ENCODE measurements at places on chromosomes 7 and 10. TPM values are rescaled to one million over a fixed set of nuclear protein-coding genes. Genes with fewer than 3 reads are reported as not detected.

DNA sequence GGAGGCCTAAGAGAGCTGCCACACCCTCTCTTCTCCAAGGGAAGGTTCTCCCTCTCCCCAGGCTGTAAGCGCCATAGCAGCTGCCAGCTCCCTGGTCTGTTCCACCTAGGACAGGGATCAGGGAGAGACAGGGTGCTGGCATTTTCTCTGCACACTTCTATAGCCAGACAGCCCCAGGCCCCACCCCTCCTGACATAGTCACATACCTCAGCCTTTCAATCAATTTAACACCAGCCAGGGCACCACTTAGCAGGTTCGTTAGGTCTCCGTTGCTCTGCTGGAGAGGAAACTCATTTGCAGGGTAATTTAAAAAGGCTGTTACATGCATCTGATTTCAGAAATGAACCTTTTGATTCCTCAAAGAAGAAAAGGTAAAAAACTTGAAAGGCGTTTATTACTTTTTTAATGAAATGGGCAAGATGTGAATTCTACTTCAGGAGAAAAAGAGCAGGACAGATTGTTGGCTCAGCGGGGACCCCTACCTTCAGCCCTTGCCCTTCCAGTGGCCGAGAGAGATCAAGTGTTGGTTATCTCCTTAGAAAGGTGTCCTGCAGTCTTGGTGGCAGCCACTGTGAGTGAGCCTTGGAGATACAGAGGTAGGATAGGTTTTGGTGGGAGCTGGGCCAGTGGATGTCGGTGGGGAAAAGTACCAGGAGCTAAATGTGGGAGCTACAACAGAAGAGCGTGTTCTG lies 180.5 kb upstream of the GALNT17 start:
- no peaks in the 10 kb centered on the region for H3K36me3 ChIP-seq
- no peaks in the 10 kb centered on the region for H3K27me3 ChIP-seq
- no peak overlapping the region for H3K27ac ChIP-seq
- H3K4me1 ChIP-seq = no peaks in the 10 kb centered on the region
- H3K4me3 ChIP-seq = no peak overlapping the region

GRCh38 chr7:88132725-88133124 lies 87.1 kb downstream of the SRI start:
- H3K4me3 ChIP-seq = no peak overlapping the region
- no peaks in the 10 kb centered on the region for H3K27me3 ChIP-seq
- no peak overlapping the region for H3K27ac ChIP-seq
- no peak for ATAC-seq

- H3K27ac ChIP-seq = no peak overlapping the region
- no peaks in the 10 kb centered on the region for H3K27me3 ChIP-seq
- H3K4me3 ChIP-seq = no peak overlapping the region
- H3K4me1 ChIP-seq = peaks cover 41% of the 10 kb centered on the region
- ATAC-seq = no peak
Observed at GRCh38 chr7:121390109-121390508, 6.0 kb downstream of the FAM3C start.

RRP12 gene
- 29.6 TPM for total RNA-seq

DNA sequence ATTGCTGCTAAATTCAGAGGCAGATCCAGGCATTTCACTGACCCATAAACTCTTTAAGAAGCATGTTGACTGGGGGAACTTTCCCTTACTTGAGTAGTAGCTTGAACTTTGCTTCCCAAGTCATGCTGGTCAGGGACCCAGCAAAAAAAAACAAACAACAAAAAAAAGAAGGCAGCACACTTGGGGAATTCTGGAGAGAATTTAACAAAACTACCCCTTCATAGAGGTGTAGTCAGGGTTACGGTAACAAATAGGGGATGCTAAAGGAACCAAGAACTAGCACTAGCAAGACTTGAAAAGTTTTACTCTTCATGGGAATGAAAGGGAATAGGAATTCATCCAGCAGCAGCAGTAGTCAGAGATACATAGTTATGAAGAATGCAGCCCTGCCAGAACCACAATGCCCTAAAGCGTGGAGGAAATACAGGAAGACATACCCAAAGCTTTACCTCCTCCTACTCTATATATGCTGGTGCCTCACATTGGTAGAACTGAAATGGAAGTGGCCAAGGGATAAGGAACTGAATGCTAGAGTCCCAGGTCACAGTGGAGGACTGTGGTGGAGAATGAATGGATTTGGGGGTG lies 67.3 kb downstream of the PHYHIPL start:
- H3K27me3 ChIP-seq = peaks cover 6% of the 10 kb centered on the region
- H3K36me3 ChIP-seq = no peaks in the 10 kb centered on the region
- no peak for ATAC-seq
- no peaks in the 10 kb centered on the region for H3K4me1 ChIP-seq

- H3K27me3 ChIP-seq = no peaks in the 10 kb centered on the region
- no peaks in the 10 kb centered on the region for H3K36me3 ChIP-seq
- ATAC-seq = no peak
- H3K4me3 ChIP-seq = no peak overlapping the region
- no peaks in the 10 kb centered on the region for H3K4me1 ChIP-seq
Observed at GRCh38 chr7:15855525-15856109, 169.1 kb upstream of the MEOX2 start.

- ATAC-seq = no peak
- no peaks in the 10 kb centered on the region for H3K36me3 ChIP-seq
- H3K27me3 ChIP-seq = no peaks in the 10 kb centered on the region
- H3K27ac ChIP-seq = no peak overlapping the region
- no peak overlapping the region for H3K4me3 ChIP-seq
Observed at GRCh38 chr7:115546790-115547189, 483.8 kb downstream of the TFEC start.

GRCh38 chr10:11257440-11258090 lies 239.9 kb downstream of the CELF2 start:
- H3K4me3 ChIP-seq = peak overlapping the region; percentile 57
- H3K27me3 ChIP-seq = no peaks in the 10 kb centered on the region
- ATAC-seq = no peak
- peaks cover 63% of the 10 kb centered on the region for H3K4me1 ChIP-seq

GTF2IRD2 gene
- total RNA-seq = 8.6 TPM

- H3K36me3 ChIP-seq = no peaks in the 10 kb centered on the region
- peaks cover 5% of the 10 kb centered on the region for H3K4me1 ChIP-seq
- H3K27ac ChIP-seq = no peak overlapping the region
- ATAC-seq = no peak
Observed at GRCh38 chr10:29947701-29948060, 111.7 kb downstream of the JCAD start.

DNA sequence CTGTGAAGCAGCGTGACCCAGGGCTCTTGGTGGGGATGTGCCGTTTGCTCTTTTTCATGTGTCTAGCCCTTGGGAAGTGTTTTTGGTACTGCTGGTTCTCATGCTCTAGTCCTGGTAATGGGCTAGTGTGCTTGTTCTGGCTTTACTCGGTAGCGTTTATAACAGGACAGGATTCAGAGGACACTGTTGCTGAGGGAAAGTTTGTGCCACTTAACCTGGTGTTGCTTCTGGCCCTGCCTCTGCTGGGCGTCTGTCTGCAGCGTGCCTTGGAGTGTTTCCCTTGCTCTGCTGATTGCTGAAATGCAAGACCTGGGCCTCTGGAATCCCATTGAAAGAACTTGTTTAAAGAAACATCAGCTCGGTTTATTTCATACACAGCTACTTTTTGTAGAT lies 35.0 kb downstream of the INPP5A start:
- no peaks in the 10 kb centered on the region for H3K27me3 ChIP-seq
- peaks cover 18% of the 10 kb centered on the region for H3K36me3 ChIP-seq
- no peak for ATAC-seq
- H3K4me3 ChIP-seq = no peak overlapping the region

FANK1 gene
- 1.2 TPM for total RNA-seq

- H3K27ac ChIP-seq = no peak overlapping the region
- H3K4me1 ChIP-seq = no peaks in the 10 kb centered on the region
Observed at GRCh38 chr7:22776964-22777363, 45.7 kb downstream of the TOMM7 start.

DNA sequence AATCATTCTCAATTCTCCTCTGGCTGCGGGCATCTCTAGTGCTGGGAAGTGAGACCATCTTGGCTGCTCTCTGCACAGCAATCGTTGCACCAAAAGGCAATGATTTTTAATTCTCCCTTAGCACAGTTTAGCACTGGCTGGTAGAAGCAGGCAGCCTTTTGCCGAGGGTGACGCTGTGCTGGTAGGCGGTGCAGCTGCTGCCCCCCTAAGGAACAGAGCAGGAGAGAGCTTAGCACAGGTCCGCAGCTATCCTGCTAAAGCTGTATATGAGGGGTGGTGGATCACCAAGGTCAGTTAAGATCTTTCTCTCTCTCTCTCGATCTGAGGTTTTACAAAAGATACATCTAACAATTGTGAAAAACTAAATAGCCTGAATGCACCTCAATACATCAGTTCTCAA lies 390.1 kb downstream of the GATA3 start:
- no peak overlapping the region for H3K27ac ChIP-seq
- ATAC-seq = no peak
- H3K4me1 ChIP-seq = peaks cover 6% of the 10 kb centered on the region

PDE1C gene
- not detected for total RNA-seq

SUN3 gene
- 0.50 TPM for total RNA-seq

DNA sequence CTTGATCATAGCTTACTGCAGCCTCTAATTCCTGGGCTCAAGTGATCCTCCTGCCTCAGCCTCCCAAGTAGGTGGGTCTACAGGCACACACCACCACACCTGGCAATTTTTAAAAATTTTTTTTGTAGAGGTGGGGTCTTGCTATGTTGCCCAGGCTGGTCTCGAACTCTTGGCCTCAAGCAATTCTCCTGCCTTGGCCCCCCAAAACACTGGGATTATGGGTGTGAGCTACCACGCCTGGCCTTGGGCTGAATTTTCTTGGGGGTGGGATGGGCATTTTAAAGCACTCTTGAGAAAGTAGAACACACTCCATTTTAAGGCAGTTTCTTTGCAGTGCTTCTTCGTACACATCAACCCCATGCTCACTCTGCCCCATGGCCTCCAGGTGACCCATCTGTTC lies 28.7 kb downstream of the TBXAS1 start:
- H3K4me3 ChIP-seq = no peak overlapping the region
- no peaks in the 10 kb centered on the region for H3K27me3 ChIP-seq
- H3K36me3 ChIP-seq = no peaks in the 10 kb centered on the region
- H3K27ac ChIP-seq = no peak overlapping the region
- peaks cover 35% of the 10 kb centered on the region for H3K4me1 ChIP-seq

GRCh38 chr10:60425392-60426110 lies 35.9 kb upstream of the ANK3 start:
- H3K27ac ChIP-seq = no peak overlapping the region
- no peak for ATAC-seq
- no peaks in the 10 kb centered on the region for H3K4me1 ChIP-seq

GRCh38 chr7:27314111-27314510 lies 71.5 kb downstream of the EVX1 start:
- no peak for ATAC-seq
- H3K27ac ChIP-seq = no peak overlapping the region
- no peak overlapping the region for H3K4me3 ChIP-seq
- H3K36me3 ChIP-seq = no peaks in the 10 kb centered on the region
- H3K4me1 ChIP-seq = no peaks in the 10 kb centered on the region

- no peak overlapping the region for H3K27ac ChIP-seq
- H3K27me3 ChIP-seq = no peaks in the 10 kb centered on the region
- ATAC-seq = peak; percentile 37
- peaks cover 37% of the 10 kb centered on the region for H3K36me3 ChIP-seq
Observed at GRCh38 chr7:92799446-92800211, 36.7 kb downstream of the CDK6 start.

- no peak for ATAC-seq
- peaks cover 33% of the 10 kb centered on the region for H3K4me1 ChIP-seq
- H3K27ac ChIP-seq = peak overlapping the region; percentile 62
- peaks cover 69% of the 10 kb centered on the region for H3K36me3 ChIP-seq
- H3K4me3 ChIP-seq = peak overlapping the region; percentile 35
Observed at GRCh38 chr7:150626696-150627095, 5.5 kb downstream of the GIMAP6 start.

DNA sequence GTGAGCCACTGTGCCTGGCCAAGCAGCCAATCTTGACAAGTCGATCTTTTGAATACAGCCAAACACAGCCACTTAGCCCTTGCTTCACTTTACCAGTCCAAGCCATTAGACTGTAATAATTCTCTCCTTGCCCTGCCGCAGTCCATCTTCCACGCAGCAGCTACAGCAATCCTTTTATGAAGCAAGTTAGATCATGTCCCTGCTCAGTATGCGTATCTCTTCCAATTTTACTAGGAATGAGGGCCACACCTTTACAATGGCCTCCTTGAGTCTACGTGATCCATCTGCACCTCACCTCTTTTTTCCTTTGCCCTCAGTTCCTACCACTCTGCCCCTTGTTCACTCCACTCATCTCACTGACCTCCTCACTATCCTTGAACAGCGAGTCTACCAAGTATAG lies 22.2 kb downstream of the GSAP start:
- H3K27ac ChIP-seq = peak overlapping the region; percentile 26
- no peaks in the 10 kb centered on the region for H3K27me3 ChIP-seq
- no peak for ATAC-seq
- peaks cover 21% of the 10 kb centered on the region for H3K4me1 ChIP-seq
- peak overlapping the region; percentile 48 for H3K4me3 ChIP-seq

PUS7 gene
- total RNA-seq = 15.4 TPM

DNA sequence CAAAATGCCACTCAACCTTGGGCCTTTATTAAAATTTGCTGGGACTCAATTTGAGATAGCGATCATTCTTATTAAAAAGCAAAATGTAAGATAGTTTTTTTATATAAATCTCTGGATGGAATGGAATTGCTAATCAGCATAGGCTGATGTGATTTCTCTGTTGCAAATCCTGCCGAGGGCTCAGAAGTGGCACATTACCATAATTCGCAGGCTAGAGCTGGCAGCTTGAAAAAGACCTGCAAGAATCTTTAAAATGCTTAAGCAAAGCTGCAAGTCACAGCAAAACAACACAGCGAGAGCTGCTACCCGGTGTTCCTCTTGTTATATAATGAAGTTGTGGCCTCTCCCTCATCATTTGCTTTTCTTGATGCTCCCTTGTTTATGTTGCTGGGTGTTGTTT lies 448.1 kb downstream of the GATA3 start:
- no peak overlapping the region for H3K27ac ChIP-seq
- H3K36me3 ChIP-seq = no peaks in the 10 kb centered on the region
- H3K4me1 ChIP-seq = no peaks in the 10 kb centered on the region
- H3K4me3 ChIP-seq = no peak overlapping the region

GRCh38 chr7:26162431-26162830 lies 10.4 kb downstream of the NFE2L3 start:
- peak overlapping the region; percentile 2 for H3K4me3 ChIP-seq
- H3K27ac ChIP-seq = no peak overlapping the region
- H3K4me1 ChIP-seq = peaks cover 47% of the 10 kb centered on the region
- no peaks in the 10 kb centered on the region for H3K27me3 ChIP-seq
- H3K36me3 ChIP-seq = peaks cover 38% of the 10 kb centered on the region

DNA sequence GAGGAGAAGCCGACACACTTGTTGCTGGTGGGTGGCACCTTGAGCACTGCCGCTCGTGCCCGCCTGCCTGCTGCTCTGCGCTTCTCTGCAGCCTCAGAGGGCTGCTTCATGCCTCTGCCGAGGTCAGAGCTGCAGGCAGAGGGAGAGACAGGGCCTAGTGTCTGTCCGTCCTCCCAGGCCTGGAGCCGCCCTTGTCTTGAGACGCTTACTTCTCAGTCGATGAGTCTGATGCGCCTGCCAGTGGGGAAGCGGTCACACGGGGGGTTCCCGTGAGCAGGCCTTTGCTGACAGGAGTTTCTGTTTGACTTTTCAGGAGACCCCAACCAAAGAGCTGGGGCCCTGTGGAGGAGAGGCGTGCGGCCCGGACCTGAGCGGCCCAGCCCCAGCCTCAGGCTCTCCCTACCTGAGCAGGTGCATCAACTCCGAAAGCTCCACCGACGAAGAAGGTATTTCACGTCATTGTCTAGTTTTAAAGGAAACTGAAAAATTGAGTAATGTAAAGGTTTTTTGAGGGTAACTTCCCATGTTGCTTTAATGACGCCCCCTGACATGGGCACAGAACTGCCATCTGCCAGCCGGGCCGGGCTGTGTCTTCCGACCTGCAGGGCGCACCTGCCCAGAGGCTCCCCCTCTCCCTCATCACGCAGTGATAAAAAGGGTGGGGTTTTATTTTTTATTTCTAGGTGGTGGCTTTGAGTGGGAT lies 7.8 kb upstream of the BHLHA15 start:
- peaks cover 30% of the 10 kb centered on the region for H3K4me1 ChIP-seq
- H3K27ac ChIP-seq = no peak overlapping the region
- H3K27me3 ChIP-seq = no peaks in the 10 kb centered on the region
- H3K4me3 ChIP-seq = peak overlapping the region; percentile 64
- ATAC-seq = no peak
- peaks cover 63% of the 10 kb centered on the region for H3K36me3 ChIP-seq
